ENCODE measurements at places on chromosomes 1 and 21.

GRCh38 chr21:20086508-20086907, 911.7 kb upstream of the NCAM2 start:
- no peak for DNase-seq

- no peak for DNase-seq
Measured at GRCh38 chr1:14313731-14314431, 284.6 kb upstream of the KAZN start.

- DNase-seq = no peak
Measured at GRCh38 chr1:25063591-25064416, 133.7 kb upstream of the RUNX3 start.

DNA sequence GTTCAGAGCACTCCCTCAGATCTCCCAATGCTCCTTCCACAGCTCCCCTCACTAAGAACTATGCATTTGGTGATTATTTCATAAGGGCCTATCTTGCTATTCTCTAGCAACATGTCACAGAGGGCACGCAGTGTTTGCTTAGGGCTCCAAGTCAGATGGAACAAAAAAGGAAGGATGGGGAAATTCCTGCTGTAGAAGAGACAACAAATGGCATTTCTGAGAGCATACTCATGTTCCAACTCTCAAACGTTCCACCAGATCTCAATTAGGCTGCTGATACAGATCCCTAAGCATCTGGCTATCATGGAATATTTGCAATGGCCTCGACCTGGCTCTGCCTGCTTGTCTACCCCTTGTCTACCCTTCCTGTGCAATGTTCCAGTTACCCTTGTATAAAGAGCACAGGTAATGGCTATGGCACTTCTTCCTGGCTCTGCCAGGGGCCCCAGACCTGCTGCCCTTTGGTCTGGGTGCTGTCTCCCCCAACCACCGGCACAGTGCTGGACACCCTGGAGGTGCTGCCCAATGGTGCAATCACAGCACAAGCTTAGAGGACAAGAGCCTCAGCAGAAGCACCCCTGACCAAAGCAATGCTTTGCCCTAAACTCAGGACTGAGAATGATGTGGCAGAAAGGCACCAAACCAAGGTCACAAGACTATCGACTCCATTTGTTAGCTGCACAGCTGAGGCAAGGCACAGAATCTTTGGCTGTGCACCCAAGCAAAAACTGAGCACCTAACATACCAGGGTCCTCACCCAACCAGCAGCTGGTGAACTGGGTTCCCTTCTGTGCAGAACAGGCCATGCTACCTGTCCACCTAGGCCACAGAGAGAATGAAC, 3.6 kb downstream of the PARP1 start:
- no peak for DNase-seq

DNA sequence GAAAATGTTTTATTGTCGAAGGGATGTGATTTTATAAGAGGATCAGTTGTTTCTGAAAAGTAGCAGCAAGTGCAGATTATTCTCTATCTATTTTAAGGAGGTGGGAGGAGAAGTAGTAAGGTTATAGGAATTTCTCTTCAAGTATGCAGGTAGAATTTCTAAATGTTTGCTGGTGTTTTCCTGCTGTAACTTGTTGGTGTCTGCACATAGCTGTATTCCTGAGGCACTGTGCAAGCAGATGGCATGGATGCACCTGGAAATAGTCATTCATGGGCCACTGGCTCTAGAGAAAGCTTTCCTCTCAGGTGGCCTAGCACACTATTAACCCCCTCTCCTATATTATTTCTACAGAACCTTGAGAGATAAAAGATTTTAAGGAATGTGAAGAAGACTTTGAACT, 30.3 kb upstream of the PODN start:
- no peak for DNase-seq

DNA sequence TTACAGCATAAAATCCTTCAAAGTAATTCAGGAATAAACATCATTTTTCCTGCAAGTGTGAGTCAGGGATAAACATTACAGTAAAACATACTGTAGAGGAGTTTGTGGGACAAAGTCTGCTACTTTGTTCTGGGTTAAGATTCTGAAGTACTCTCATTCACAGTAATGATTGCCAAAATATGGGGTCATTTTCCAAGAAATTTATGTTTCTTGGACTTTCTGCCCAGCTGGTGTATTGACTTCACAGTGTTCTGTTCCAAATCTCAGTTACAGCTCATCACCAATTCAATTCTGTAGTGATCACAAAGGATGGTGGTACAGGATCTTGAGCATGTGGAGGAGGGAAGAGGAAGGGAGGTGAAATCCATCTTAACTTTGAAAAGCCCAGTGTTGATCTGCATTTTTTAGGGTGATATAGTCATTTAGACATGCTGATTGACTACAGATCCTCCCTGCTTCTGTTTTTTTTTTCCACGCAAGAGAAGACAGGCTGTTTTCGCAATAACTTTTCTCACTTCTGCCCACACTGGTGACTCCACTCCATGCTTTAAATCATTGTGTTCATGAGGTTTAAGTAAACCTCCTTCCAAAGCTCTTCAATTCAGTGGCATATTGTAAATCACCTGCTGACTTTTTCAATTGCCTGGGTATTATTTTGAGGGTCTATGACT, 60.4 kb upstream of the C1orf53 start:
- DNase-seq = no peak

GRCh38 chr1:217135569-217135915, 412.3 kb upstream of the ESRRG start:
- DNase-seq = no peak

DNA sequence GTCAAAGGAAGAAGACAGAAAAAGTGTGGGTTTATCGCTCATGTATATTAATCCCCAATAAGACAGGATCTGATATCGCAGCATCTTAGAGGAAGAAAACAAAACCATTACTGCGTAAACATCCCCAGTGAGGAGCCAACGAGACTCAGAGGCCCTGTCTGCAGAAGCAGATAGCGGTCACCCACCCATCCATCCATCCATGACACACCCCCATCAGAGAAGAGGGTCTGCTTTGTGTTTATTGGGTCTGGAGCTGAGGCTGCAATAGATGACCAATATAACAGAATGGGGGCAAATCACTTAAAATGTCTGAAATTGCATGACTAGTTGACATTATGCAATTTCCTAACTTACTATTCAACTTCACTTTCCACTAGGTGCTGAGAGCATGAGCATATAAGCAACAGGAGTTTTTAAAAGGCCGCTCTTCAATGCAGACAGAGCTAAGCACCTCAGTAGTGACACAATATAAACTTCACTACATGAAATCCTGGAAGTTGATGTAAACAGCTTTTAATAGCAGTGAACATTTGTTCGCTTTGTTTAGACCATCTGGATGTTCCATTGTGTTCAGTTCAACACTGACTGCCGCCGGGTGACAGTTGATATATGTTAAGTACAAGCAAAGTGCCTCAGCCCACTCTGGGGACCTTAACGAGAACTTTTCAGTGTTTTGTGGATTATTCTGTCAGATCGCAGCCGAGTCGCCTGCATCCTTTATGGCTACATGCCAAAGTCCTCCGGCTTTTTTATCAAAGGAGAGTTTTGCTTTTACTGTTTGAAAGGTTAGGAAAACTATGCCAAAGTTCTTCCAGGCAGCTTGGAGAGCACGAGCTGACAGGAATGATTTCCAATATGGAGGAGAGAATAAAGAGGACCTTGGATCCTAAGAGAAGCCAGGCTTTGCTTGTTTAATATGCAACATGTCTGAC, 167.5 kb downstream of the ZNF281 start:
- DNase-seq = no peak

DNA sequence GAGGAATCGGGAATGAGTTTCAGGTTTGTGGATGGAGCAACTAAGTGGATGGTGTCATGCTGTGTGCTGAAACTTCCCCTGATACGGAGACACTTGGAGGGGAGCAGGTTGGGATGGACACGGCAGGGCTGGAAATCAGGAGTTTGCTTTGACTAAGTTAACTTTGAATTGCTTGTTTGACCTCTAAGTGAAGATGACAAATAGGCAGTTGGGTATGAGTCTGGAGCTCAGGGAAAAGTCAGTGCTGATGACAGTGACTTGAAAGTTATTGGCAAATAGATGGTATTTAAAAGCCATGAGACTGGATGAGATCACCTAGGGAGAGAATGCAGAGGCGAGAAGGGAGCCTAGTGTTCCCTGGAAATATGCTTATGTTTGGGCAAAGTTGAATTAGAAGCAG, 12.8 kb upstream of the ZSCAN20 start:
- no peak for DNase-seq

DNA sequence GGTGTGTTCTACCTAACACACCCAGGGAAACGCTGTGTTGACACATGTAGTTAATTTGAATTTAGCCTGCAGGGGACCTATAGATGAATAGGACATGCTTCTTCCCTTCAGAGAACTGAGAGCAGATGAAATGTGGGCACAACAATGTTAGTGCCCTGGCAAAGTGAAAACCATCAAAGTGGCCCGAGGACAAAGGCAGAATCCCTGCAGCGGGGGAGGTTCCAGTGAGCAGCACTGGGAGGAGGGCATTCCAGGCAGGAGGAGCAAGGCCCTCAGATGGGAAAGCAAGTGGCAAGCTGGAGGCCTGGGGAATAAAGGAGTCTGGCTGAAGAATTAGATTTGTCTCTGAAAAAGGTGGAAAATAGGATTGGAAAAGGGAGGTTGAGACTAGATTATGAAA, 37.2 kb downstream of the C1orf94 start:
- DNase-seq = no peak

GRCh38 chr1:159949123-159949522, 3.7 kb upstream of the IGSF9 start:
- no peak for DNase-seq

- no peak for DNase-seq
Measured at GRCh38 chr1:180970333-180971079, 52.2 kb downstream of the STX6 start.

- DNase-seq = no peak
Measured at GRCh38 chr1:209822706-209823105, 5.1 kb upstream of the UTP25 start.

DNA sequence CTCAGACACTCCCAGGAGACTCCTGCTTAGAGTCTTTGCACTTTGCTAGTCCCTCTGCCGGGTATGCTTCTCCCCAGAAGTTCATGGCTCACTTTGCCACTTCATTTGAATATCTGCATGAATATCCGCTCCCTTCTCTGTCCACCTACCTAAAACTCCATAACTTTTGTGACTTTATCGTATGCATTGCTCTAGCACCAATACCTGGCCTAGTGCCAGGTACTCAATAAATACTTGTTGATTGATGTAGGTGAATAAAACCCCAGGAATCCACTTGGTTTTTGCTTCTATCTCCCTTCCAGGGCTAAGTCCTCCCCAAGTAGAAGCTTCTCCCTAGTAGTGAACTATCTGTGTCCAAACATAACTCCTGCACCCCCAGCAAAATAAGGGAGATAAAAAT, 27.8 kb upstream of the CTTNBP2NL start:
- DNase-seq = no peak

GRCh38 chr1:222852326-222852725, 37.5 kb downstream of the DISP1 start:
- DNase-seq = no peak

DNA sequence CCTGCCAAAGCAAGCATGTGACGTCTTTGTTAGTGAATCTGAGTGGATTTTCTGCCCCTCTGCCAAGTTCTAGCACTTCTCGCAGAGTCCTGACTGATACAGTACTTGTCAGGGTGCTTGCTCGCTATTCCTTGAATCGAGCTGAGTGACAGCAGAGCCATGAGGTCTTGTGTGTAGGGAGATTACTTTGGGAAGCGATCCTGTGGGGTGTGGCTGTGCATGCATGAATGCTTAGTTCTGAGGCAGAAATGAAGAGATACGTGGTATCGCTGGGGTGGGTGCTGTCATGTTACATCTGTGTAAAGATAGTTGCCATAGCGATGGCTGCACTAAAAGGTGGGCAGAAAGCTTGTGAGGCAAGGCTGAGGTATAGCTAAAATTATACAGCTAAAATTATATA, 19.3 kb upstream of the DNAJC28 start:
- DNase-seq = no peak

DNA sequence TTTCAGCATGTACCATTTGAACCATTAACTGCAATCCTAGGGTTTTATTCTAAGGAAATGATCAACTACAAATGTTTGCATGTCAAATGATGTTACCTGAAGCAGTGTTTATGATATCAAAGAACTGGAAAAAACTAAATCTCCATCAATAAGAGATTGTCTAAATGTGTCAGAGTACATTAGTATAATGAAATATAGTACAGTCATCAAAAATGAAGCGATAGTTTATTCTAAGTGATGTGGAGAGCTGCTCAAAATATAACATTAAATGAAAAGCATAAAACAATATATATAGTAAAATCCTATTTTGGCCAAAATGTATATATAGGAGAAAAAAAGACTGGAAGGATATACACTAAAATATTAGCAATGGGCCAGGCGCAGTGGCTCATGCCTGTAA, 24.0 kb downstream of the AKNAD1 start:
- DNase-seq = no peak

DNA sequence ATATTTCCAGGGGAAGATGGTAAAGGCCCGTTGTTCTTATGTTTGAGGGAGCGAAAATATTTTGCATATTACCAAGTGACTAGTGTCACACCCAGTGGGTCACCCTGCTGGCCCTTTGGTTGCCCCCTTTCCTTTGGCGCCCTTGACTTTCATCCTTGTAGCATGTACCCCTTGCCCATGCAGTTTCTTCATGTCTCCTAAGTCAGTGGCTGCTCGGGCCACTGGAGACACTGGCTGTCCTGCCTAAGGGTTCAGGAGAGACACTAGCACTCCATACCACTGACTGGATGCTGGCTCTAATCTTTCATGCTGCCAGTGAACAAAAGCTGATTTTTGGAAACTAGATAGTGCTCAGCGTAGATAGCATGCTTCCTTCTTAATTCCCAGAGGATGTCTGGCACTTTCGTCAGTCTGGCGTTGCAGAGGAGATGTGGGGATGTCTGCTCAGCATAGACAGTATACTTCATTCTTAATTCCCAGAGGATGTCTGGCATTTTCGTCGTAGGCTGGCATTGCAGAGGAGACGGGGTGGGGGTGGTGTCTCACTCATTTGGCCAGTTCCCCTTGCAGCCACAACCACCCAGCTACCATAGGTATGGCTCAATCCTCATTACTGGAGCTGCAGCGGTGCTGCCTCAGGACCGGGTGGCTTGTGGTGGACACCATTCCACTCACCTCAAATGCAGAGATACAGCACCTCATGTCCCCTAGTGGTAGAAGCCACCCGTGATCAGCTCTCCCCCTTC, 770.9 kb upstream of the TPTE start:
- no peak for DNase-seq

DNA sequence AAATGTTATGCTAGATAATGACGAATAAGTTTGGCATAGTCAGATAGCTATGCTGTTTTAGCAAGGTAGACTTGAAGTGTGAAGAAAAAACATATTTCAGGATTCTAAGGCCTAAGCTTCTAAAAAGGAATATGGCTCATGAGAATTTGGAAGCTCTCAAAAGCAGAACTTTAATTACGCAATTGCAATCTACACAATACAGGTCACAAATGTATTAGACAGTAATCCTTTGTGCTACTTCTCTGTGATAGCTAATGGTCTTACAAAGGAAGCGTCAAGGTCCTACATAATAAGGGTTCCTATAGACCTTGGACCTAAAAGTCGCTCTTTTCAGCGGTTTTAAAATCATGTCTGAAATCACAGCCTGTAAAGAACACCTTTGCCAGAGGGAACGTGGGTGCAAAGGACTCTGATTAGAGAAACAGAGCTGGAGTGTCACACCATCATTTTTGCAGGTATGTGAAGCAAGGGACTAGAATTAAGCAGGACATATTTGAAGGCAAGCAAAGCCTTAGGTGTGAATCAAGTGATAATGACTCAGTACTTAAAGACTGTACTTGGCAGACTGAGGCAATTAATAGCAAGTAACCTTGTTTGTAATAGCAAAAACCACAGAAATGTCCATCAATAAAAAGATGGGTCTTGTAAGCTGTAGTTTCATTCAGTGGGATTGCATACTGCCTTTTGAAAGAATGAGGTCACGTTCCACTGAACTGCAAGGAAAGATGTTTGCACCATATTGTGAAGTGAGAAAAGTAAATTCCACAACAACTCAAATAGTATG, 420.2 kb downstream of the KCTD3 start:
- no peak for DNase-seq
